ENCODE measurements at places on chromosomes 6 and 20.

- DNase-seq, result no peak
Observed at GRCh38 chr6:33288141-33288920, 708 bp downstream of the WDR46 start.

GRCh38 chr6:42709871-42710270 is 12.5 kb downstream of the PRPH2 start:
- DNase-seq, result no peak

GRCh38 chr6:56050530-56051201 is 175.3 kb upstream of the BMP5 start:
- no peak for DNase-seq

GRCh38 chr6:1390133-1390945 is 963 bp downstream of the FOXF2 start:
- DNase-seq, result no peak

DNA sequence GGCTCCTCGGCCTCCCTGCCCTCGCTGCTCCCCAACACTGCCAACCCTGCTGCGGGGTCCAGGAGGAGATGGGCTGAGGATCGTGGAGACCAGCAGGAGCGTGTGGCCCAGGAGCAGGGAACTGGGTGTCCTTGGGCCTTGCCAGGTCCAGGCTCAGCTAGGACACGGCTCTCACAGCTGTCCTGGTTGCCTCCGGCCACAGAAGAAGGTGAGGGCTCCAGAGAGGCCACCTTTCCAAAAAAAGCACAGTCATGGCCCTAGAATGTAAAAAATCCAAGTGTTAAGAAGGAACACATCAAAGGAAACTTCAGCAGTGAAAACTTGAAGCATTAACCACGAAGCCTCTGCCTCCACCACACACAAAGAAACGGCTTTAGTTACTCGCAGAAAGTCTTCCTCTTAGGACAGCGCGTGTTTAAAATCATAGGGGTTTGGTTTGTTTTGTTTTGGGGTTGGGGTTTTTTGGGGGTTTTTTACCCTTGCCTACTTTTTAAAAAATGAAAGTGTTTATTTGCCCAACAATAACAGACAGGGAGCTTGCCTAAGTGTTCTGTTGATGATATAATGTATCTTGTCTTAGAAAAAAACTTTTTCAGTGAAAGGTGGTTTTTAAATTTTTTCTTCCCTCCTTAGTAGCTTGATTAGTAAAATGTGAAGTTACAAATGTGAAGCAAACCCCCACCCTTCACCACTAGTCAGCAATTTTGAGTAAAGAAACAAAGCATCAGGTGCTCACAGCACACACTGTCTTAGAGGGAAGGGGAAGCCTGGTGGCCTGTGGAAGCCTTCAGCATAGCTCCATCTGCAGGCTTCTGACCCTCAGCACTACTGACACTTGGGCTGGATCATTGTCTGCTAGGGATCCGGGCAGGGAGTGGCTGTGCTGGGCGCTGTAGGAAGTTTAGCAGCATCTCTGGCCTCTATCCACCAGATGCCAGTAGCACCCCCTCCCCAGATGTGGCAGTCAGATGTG is 60.0 kb downstream of the PTPN1 start:
- peak; percentile 46 for DNase-seq

- peak; percentile 82 for DNase-seq
Observed at GRCh38 chr6:41200901-41201763, at the start of gene TREML2. TREML2 (minus strand) TSS chr6:41201149; CDS start chr6:41201008, 141 bp downstream.

DNA sequence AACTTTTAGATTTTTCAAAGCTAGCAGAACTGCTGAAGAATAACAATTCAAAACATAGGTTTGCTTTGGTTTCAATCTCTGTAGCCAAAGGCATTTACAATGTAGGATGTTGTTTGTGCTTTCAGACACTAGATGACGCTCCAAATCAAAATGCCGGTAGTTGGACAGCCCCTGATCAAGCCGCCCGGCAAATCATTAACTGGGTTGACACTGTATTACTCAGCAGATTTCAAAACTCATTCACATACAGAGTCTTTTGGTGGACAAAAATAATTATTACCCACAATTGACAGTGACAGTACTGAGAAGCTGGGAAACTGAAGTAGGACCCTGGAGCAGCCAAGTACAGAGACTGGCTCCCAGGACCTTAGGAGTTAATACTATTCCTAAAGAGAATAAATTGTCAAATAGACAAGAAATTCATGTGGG is 21.3 kb upstream of the HFE start:
- peak; percentile 82 for DNase-seq

DNA sequence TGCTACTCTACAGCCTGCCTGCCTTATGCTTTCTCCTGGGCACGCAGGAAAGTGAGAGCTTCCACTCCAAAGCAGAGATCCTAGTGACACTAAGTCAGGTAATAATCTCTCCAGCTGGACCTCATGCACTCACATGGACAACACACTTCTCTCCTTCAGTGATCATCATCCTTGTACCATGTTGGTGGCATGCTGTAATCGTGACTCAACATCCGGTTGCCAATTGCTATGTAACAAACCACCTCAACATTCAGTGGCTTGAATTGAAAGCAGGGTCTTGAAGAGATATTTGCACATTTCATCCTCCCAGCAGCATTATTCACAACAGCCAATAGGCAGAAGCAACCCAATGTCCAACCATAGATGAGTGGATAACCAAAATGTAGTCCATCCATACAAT is 40.3 kb upstream of the PPP1R3G start:
- DNase-seq, result no peak

DNA sequence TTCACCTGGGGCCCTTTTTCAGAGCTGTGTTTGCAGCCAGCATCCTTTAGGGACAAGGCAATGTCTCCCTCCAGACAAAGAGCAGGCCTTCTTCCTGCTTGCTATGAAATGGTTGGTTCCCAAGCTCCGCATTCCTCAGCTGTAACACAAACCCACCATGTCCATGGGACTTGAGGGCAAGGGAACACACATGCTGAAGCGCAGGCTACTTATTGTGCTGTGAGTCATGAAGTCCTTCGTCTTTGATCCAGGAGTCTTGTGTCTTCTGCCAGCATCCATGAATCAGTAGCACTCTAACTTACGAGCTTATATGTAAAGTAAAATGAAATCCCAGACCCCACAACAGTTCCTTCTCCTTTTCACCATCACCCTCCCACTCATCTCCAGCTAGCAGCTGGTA is 59.0 kb downstream of the ANKRD60 start:
- no peak for DNase-seq

DNA sequence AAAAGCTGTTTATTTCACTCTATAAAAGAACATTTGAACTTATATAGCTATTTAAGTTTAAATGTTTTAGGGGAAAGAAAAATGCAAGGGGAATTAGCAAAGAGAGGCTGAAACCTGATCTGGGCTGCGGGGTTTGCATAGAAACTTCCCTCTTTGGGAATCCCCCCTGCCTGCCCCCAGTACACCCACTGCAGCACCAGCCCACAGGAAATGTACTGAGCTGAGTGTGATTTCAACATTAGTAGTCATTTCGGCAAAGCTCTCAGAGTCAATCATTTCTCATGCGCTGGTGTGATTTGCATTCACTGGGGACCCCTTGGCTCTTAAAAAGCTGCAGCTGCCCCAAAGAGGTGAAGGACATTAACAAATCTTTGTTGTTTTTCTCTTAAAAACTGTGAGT is 859.4 kb downstream of the MAFB start:
- DNase-seq, result no peak

GRCh38 chr6:151387175-151387970 is 4.0 kb downstream of the ZBTB2 start:
- no peak for DNase-seq

DNA sequence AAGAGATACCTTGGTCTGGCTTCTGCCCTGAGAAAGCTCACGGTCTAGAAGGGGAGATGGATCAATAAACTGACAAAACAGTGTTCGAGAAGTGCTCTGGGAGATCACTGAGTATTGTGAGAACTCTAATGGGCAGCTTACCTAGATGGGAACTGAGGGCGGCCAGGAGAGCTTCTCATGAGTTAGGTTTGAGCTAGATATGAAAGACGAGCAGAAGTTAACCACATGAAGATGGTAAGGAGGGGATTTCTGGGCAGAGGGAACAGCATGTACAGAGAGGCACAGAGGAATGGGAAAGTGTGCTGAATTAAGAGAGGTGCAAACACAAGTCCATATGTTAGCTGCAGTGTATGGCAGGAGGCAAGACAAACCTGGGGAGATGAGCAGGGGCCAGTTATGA is 11.9 kb downstream of the ZFAND3 start:
- DNase-seq, result no peak

DNA sequence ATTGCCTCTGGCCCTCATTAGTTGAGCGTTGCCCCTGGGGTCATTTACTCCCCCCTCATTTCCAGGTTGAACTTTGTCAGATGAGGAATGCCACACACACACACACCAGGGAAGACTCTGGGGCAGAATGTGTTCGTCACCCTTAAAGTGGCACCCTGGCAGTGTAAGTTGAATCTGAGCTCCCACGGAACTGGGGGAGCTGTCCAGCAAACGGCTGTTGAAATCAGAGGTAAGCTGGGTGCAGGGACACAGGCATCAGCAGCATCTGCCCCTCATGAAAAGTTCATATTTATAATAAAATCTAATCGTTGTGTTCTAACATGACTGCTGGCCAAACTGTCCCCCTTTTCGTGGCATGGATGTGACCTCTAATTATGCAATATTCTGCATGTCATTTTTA is 4.3 kb upstream of the MC3R start:
- DNase-seq, result no peak
